ENCODE measurements at places on chromosomes 16 and 17.

- no peak for DNase-seq
Measured at GRCh38 chr16:53781023-53781605, 77.2 kb downstream of the FTO start.

- no peak for DNase-seq
Measured at GRCh38 chr16:23384878-23385277, 68.1 kb downstream of the COG7 start.

GRCh38 chr17:60158751-60159478 lies 9.1 kb downstream of the CA4 start:
- no peak for DNase-seq

DNA sequence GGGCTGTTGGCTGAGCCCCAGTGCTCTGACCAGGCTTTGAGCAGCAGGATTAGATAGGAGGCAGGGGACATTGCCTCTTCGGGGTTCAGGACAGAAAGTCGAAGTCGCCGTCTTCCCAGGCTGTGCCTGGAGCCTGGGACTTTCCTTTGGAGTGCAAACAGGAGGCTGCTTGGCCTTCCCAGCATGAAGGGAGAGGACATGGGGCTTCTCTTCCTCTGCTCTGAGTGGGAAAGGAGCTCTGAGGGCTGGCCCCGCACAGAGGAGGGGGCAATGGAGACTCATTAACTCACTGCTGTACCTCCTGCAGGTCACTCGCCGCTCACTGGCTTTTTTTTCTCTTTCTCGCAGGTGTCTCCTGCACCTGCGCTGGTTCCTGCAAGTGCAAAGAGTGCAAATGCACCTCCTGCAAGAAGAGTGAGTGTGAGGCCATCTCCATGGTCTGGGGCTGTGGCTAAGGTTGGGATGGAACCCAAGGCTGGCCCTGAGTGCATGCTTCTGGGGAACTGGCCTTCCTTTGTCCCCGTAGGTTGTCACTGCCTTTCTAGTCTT lies 642 bp downstream of the MT1F start:
- no peak for DNase-seq

GRCh38 chr16:27698746-27699145 lies 148.8 kb downstream of the KATNIP start:
- no peak for DNase-seq

- DNase-seq, result no peak
Measured at GRCh38 chr17:73071066-73071999, 21.2 kb downstream of the SLC39A11 start.

GRCh38 chr17:50219939-50220465 lies 18.6 kb upstream of the COL1A1 start:
- DNase-seq, result no peak

DNA sequence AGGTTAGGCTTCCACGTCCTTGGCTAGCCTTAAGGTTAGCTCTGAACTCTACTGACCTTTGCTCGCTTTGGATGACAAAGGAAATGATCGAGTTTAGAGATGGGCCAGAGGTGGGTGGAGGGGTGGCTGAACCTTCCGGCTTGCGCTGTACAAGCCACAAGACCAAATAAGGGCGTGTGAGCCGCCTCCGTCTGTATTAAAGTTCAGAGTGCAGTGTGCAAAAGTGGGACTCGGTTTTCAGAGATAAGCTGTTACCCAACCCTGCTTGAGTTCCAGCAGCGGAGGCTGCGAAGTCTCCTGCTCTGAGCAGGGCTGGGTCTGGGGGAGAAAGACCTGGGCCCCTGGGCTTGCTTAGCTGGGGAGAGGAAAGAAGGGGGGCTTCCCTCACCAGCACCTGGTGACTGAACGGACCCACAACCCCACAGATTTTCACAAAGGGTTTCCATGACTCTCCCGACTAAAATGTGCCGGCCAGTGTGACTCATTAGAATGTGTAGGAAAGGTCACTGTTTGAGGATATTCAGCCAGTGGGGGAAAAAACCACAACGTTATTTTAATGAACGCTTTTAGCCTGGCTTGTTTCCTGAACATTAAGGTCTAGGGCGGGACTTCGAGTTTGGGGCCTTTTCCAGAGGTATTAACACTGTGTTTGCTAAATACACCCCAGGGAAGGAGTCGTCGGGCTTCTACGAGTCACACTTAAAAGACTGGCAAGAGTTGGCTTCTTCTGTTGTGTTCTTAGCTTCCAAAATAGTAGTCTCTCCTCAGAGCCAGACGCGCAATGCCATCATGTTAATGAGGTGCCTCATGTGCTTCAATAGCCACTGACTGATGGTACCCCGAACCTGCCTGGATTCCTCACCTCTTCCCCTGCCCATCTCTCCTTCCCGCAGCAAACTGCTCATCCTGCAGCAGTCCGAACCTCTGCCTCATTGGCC lies 67.0 kb downstream of the CENPV start:
- peak; percentile 89 for DNase-seq

- DNase-seq, result no peak
Measured at GRCh38 chr17:57939797-57940196, 15.4 kb downstream of the CUEDC1 start.

- DNase-seq, result no peak
Measured at GRCh38 chr17:43479948-43480347, 3.8 kb upstream of the DHX8 start.

- no peak for DNase-seq
Measured at GRCh38 chr17:44280392-44280937, 12.5 kb upstream of the SLC4A1 start.

- peak; percentile 31 for DNase-seq
Measured at GRCh38 chr16:87608400-87608985, 6.2 kb downstream of the JPH3 start.

- DNase-seq, result no peak
Measured at GRCh38 chr16:10370096-10370726, 15.7 kb upstream of the ATF7IP2 start.

- DNase-seq, result no peak
Measured at GRCh38 chr17:38920374-38921291, 4.8 kb upstream of the LASP1NB start.

GRCh38 chr17:50095626-50096037 lies 481 bp downstream of the PDK2 start:
- DNase-seq, result no peak

DNA sequence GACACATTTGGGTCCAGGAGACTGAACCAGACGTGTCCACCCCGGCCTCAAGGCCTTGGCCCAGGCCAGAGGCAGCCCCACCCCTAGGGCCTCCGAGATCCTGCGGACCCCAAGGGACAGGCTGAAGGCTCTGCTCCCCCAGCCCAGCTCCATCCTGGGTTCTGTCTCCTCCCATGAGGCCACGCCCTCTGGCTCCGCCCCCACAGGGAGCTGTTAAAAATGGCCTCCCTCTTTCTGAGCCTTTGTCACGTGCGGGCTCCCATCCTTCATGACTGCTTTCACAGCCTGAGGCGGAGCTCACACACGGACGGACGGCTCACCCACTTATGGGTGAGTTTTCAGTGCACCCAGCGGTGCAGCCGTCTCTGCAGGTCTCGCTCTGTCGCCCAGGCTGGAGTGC lies 6.5 kb upstream of the CACNA1H start:
- no peak for DNase-seq

DNA sequence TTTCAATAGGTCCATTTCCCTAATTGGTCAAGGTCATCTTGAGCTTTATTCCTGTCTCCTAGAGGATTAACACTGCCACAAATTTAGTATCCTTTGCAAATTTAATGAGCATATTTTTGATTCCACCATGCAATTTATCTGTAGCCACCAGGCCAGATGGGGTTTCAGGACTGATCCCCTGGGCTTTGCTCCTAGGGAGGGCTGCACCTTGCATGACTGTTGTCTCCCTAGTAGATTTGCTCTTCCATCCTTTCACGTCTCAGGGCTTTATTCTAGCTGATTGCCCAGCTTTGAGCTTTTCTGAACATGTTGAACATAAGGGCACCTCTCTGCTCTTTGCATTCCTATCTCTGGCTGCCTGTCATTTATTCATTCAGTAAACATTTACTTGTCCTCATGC lies 7.7 kb upstream of the KCNH6 start:
- DNase-seq, result no peak

DNA sequence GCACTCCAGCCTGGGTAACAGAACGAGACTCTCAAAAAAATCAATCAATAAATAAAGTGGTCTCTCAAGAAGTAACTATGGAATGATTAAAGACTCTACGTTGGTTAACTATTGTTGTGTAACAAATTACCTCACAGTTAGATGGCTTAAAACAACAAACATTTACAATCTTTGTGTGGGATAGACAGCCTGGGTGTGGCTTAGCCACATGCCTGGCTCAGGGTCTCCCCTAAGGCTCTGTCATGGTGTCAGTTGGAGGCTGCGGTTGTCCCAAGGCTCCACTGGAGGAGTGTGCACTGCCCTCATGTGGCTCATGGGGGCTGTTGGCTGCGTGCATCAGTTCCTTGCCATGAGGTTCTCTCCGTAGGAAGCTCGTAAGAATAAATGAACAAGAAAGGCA lies 294.5 kb downstream of the SNX29 start:
- no peak for DNase-seq

GRCh38 chr17:73521376-73521775 lies 122.9 kb downstream of the SDK2 start:
- no peak for DNase-seq

GRCh38 chr17:82215095-82215971 lies 2.7 kb upstream of the CCDC57 start:
- no peak for DNase-seq

- no peak for DNase-seq
Measured at GRCh38 chr17:78599419-78599818, 22.2 kb upstream of the DNAH17 start.

DNA sequence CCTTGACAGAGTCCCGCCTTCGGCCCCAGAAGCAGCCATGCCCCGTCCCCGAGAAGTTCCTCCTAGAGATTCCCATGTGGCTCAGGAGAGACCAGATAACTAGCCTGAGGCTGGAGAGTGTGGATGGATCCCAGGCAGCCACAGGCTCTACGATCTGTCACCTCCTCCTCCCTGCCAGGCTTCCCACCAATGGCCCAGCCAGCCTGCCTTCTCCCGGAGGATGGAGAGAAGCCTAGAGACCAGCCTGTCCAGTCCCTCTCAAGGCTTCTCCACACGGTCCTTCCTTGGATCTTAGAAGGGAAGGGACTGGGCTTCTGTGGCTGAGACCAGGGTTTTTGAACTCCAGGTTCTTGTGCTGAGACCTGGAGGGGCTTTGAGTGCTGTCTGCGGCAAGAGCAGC lies 1.6 kb upstream of the SMTNL2 start:
- no peak for DNase-seq

GRCh38 chr16:71369494-71369893 lies 11.0 kb downstream of the CALB2 start:
- no peak for DNase-seq

GRCh38 chr17:63445571-63445953 lies 544 bp downstream of the CYB561 start:
- peak; percentile 29 for DNase-seq

Measured in activated CD4-positive, alpha-beta T cell treated with anti-CD3 and anti-CD28 coated beads, Interleukin-10, Interleukin-2, amounts not matched to agents 100 ng/mL and 50 ng/mL, durations not matched to agents 16 hours and 8 hours (primary cell).